ENCODE measurements at places on chromosomes 1 and 21. TPM values are rescaled to one million over a fixed set of nuclear protein-coding genes. Genes with fewer than 3 reads are reported as not detected.

IL6R gene
- not detected for total RNA-seq

DNA sequence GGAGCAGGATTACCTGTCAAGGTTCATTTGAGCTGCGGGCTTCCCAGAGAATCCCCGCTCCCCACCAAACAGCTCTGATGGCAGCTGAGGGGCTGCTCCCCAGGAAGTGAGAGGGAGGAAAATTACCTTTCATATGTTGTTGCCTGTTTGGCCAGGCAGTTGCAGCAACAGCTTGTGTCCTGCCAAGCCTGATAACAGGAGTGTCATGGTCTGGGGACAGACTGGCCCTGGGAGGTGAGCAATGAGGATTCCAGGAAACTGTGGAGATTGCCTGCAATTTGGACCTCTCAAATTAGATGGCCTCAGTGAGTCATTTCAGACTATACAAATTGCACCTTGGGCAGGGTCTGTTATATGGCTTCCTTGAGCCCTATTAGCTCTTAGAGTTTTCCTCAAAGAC lies 189.3 kb downstream of the PTPRU start:
- DNase-seq: no peak
- no peaks in the 10 kb centered on the region for H3K36me3 ChIP-seq
- H3K27ac ChIP-seq: no peak overlapping the region
- no peak overlapping the region for H3K4me3 ChIP-seq

GRCh38 chr1:181793831-181794230 lies 267.7 kb downstream of the ZNF648 start:
- H3K27me3 ChIP-seq: no peaks in the 10 kb centered on the region
- no peak overlapping the region for H3K4me3 ChIP-seq
- no peak for DNase-seq
- H3K4me1 ChIP-seq: no peaks in the 10 kb centered on the region
- no peaks in the 10 kb centered on the region for H3K36me3 ChIP-seq

DNA sequence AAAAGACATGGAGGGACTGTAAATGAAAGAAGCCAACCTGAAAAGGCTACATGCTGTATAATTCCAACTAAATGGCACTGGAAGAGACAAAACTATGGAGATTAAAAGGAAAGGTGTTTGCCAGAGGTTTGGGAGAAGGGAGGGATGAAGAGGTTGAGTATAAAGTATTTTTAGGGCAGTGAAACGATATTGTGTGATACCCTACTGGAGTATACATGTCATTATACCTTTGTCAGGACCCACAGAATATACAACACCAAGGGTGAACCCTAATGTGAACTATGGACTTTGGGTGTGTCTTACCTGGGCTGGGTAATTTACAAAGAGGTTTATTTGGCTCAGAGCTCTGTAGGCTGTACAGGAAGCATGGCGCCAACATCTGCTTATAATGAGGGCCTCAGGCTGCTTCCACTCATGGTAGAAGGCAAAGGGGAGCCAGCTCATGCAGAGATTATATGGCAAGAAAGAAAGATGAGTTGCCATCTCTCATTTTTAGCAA lies 73.4 kb downstream of the CD2 start:
- H3K4me1 ChIP-seq: no peaks in the 10 kb centered on the region
- H3K36me3 ChIP-seq: no peaks in the 10 kb centered on the region
- H3K27me3 ChIP-seq: no peaks in the 10 kb centered on the region
- no peak for DNase-seq
- no peak overlapping the region for H3K27ac ChIP-seq

DNA sequence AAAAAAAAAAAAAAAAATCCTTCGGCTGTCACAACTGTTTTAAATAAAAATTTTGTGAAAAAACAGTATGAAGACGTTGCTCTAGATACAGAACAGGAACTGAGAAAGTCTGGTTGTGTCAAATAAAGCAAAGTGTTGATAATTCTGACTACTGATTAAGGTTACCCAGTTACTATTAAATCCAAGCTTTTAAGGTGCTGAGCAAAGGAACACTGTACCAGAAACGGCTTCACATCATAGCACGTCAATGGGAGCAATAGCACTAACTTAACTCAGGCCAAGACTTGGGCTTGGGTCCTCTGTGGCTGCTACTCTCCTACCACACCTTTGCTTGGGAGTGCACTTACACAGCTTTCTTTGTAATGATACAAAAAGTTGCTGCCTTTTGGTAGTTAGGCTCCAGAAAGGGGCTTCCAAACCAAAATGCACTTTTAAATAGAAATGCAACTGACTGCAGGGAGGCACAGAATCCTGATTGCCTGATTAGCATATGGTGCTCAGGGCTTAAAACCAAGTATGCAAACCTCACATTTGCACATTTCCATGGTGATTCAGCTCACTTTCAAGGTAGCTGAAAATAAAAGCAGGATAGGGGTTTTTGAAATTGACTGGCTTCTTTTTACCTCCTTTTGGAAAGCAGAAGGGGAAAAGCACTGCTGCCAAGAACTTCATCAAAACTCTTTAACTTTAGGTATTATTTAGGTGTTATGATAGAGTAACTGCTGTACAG lies 6.3 kb downstream of the MCL1 start:
- H3K27me3 ChIP-seq: no peaks in the 10 kb centered on the region
- peak overlapping the region; percentile 9 for H3K4me3 ChIP-seq
- H3K4me1 ChIP-seq: peaks cover 86% of the 10 kb centered on the region

GRCh38 chr1:225844236-225845061 lies 34.5 kb downstream of the EPHX1 start:
- H3K36me3 ChIP-seq: no peaks in the 10 kb centered on the region
- DNase-seq: no peak
- H3K4me3 ChIP-seq: no peak overlapping the region
- peaks cover 17% of the 10 kb centered on the region for H3K4me1 ChIP-seq

GRCh38 chr1:14261395-14261794 lies 337.1 kb upstream of the KAZN start:
- no peaks in the 10 kb centered on the region for H3K27me3 ChIP-seq
- H3K27ac ChIP-seq: no peak overlapping the region

DNA sequence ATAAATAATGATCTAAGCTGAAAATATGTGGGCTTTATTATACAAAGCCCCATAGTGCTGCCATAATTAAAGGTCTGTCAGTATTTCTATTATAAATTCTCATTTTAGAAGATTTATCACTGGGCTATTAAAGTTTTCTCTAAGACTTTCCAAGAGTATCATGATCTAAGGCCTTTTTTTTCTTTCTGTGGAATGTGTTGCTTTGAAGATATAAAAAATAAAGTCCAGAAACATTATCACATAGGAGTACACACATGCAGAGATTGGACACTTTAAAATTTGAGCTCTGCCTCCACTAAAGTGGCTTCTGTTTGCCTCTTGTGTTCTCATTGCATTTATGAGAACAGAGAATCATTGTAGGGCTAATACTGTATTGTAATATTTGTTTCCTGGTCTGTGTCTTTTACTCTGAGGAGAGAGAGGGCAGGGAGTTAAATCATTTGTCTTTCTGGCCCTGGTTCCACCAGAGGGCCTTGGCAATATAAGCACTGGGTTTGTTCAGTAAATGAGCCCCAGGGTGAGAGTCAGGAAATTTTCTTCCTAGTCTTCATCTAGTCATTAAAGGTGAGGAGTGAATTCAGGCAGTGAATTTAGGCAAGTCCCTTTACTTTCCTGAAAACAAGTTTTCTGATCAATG lies 70.2 kb downstream of the NFIA start:
- H3K4me3 ChIP-seq: no peak overlapping the region
- no peak for DNase-seq
- H3K27ac ChIP-seq: no peak overlapping the region
- no peaks in the 10 kb centered on the region for H3K36me3 ChIP-seq
- H3K4me1 ChIP-seq: peaks cover 28% of the 10 kb centered on the region
